ENCODE measurements at places on chromosomes 2 and 18.

GRCh38 chr2:38155-38554 is 8.2 kb downstream of the FAM110C start:
- ATAC-seq: peak; percentile 89

DNA sequence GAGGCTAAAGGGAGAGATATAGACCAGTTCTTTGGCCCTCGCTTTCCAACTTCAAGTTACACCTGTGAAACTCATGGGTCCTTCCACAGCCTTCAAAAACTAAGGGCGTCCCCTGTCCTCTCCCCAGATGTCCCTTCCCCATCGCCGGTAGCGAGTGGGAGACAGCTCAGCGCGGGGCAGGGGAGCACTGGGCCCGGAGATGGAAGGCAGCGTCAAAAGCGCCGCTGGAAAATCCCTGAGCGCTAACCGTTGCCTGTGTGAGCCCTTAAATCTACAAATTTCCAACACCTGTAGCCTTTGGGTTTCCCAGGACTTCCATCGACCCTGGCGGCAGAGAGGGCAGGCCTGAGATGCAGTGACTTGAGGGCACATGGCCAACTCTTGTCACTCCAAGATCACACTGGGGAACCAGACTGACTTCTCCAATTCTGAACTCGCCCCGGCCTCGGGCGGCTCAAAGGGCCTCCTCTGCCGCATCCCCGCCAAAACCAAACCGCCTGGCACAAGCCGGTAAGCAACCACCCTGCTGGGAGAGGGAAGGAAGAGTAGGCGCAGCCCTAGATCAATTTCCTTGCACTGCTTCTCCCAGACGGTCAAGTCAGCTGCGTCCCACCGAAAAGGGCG is 879 bp upstream of the EPAS1 start:
- ATAC-seq: peak; percentile 3

- ATAC-seq: no peak
Observed at GRCh38 chr2:126579868-126580267, 76.1 kb upstream of the GYPC start.

- no peak for ATAC-seq
Observed at GRCh38 chr2:67576991-67577390, 179.9 kb downstream of the ETAA1 start.

DNA sequence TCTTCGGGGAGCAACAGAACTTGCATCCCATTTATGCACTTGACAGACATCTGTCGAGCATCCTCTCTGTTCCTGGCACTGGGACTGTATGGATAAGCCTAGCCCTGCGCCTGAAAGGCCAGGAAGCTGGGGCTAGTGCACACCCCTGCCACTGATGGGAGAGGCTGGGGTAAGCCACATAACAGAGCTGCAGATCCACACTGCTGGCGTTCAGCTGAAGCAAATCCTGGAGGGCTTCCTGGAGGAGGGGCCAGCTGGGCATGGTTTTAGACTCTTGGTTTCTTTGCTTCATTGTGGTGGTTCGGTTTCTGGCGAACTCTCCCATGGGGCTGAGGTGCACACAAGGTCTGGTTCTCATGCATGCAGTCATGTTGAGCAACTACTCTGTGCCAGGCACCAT is 45.5 kb upstream of the FOSL2 start:
- no peak for ATAC-seq

DNA sequence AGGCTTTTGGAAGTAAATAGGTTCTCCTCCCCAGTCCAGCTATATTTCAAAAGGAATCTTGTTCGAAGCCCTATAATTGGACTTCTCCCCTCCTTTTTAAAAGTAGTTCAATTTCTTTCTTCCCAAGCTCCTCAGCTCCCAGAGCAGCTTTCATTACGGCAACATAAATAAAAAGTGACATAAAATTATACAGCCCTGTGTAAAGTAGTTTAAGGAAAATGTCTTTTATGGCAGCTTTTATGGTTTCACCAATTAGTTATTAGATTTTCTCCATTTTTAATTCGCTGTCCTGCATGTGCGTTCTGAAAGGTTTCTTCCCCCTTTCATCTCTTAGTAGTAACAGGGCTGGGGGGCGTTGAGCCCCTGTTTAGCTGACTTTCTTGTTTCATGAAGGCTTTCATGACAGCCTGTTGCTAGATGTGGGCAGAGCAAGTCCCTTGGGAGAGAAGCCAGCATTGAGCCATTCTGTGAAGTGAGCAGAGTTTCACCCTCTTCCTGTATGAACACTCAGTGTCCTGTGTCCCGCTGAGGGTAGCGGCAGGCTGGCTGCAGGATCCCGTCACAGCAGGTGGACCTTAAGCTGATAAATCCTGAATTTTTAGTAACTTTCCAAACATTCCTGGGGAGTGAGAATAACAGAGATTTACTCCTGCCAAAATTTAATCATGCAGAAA is 229.7 kb upstream of the SPRED2 start:
- ATAC-seq: peak; percentile 58

DNA sequence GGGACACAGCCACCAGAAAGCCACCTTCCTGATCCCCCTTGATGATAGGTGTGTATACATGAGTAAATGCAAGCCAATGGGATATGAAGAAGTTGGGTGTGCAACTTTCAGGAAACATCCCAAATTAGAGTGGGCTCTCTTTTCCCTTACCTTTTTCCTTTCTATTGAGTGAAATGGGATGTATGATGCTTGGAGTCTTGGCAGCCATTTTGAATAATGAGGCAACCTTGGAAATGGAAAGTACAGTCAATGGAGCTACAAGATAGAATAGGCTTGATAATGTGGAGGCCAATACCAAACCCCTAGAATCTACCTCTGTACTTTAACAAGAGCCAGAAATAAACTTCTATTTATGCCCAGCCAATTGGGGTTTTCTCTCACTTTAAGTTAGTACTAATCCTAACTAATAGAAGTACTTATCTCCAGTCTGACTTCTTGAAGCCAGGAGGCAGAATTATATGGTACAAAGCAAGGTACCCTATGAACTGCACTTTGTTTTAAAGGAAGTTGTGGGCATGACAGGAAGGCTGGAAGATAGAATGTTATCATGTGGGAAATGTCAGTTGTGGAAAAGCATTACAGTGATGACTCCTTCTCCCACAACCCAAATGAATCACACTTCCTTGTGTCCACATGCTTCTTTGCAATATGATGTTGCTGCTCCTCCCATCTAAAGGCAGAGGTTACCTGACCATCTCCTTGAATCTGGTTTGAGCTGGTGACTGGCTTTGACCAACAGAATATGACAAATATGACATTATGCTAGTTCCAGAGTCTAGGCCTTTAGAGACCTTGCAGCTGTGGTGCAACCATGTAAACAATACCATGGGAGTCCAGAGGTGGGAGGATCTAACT is 12.9 kb upstream of the NABP1 start:
- ATAC-seq: no peak

- no peak for ATAC-seq
Observed at GRCh38 chr2:69811591-69811990, 17.9 kb upstream of the GMCL1 start.

DNA sequence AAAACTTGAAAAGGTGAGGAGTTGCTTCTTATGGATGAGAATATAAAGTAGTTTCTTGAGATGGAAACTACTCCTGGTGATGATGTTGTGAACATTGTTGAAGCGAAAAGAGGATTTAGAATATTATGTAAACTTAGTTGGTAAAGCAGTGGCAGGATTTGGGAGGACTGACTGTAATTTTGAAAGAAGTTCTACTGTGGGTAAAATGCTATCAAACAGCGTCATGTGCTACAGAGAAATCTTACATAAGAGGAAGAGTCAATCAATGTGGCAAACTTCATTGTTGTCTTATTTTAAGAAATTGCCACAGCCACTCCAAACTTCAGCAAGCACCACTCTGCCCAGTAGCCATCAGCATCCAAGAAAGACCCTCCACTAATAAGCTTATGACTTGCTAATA is 112.9 kb upstream of the ZEB2 start:
- ATAC-seq: no peak

DNA sequence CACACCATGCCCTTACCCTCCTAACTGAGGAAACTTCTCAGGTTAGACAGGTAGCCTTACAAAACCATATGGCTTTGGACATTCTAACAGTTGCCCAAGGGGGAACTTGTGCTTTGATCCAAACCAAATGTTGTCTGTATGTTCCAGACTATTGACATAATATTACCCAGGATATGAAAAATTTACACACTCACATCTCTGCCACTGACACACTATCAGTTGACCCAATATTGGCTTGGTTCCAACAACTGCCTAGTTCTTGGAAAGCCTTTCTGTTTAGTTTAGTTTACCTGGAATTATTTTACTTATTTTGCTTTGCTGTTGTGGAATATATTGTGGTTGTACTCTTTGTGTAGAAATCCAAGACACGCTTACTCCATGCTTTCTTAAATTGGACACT is 178.4 kb downstream of the RNF152 start:
- ATAC-seq: no peak

GRCh38 chr2:37711308-37711731 is 39.9 kb upstream of the CDC42EP3 start:
- peak; percentile 61 for ATAC-seq

- no peak for ATAC-seq
Observed at GRCh38 chr2:127651971-127652550, 6.1 kb downstream of the GPR17 start.

Data from motor neuron (in vitro differentiated cells).